ENCODE measurements at places on chromosomes 6 and 20.

- peak; percentile 92 for DNase-seq
Measured at GRCh38 chr20:50172347-50173013, 18.1 kb upstream of the CEBPB start.

DNA sequence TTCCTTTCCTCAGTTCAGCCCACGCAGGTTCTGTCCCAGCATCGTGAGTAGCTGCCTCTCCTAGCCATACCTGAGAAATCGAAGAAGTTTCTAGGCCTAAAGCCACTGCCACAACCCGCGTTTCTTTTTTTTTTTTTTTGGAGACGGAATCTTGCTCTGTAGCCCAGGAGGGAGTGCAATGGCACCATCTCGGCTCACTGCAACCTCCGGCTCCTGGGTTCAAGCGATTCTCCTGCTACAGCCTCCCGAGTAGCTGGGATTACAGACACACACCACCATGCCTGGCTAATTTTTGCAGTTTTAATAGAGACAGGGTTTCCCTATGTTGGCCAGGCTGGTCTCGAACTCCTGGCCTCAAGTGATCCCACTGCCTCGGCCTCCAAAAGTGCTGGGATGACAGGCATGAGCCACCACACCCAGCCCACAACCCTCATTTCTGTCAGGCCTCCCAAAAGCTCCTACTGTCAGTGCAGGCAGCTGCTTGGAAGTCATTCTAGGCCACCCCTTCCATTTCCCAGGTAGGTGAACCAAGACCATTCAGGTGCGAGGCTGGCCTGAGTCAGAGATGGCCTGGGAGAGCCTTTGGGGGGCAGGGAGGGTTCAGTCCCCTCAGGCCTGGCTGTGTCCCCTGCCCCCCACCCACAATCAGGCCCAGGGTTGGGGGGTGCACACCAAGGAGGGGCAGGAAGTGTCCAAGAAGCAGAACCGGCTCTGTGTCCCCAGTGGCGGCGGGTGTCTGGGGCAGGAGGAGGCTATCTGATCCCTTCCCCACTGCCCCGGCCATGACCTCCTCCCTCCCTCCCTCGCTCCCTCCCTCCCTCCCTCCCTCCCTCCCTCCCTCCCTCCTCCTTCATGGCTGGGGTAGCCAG lies 47.2 kb downstream of the NOL4L start:
- DNase-seq, result no peak

GRCh38 chr6:25449774-25450173 lies 170.6 kb downstream of the CARMIL1 start:
- DNase-seq, result no peak

- peak; percentile 77 for DNase-seq
Measured at GRCh38 chr6:151494235-151494935, 568 bp downstream of the CCDC170 start.

DNA sequence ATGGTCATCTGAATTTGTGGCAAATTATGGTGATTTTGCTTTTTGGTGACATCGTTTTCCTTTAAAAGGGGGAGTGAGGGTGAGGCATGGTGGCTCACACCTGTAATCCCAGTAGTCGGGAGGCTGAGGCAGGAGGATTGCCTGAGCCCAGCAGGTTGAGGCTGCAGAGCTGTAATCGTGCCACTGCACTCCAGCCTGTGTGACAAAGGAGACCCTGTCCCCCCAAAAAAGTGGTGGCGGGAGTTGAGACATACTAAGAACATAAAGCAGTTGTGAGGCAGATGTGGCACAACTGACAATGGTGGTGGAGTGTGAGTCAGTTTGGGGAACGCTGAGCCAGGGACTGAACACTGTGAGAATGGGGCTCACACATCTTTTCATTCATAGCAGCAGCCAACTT lies 45.5 kb downstream of the ADNP start:
- DNase-seq, result no peak

DNA sequence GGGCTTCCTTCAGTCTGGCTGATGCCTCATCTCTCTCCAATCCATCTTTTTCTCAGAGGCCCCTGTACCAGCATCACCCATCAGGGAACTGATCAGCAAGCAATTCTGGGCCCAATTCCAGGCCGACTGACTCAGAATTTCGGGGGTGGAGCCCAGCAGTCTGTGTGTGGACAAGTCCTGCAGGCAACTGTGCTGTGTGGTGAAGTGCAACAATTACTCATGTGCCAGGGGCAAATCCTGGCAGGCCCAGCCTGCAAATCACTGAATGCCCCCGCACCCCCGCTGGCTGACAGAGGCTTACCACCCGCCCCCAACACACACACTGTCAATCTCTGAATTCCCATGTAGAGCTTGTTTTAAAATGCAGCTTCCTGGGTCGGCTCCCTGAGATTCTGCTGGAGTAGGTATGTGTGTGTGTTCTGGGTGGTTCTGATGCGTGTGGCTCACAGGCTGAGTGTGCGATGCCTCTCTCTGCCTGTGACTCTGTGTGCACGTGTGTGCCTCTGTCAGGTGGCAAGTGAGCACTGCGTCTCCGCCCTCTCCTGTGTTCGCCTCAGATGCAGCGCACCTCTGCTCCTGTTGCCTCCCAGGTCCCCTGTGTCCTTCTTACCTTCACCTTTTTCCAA lies 45.4 kb downstream of the SSR1 start:
- DNase-seq, result no peak

- no peak for DNase-seq
Measured at GRCh38 chr6:31538805-31539400, 2.9 kb downstream of the DDX39B start.

DNA sequence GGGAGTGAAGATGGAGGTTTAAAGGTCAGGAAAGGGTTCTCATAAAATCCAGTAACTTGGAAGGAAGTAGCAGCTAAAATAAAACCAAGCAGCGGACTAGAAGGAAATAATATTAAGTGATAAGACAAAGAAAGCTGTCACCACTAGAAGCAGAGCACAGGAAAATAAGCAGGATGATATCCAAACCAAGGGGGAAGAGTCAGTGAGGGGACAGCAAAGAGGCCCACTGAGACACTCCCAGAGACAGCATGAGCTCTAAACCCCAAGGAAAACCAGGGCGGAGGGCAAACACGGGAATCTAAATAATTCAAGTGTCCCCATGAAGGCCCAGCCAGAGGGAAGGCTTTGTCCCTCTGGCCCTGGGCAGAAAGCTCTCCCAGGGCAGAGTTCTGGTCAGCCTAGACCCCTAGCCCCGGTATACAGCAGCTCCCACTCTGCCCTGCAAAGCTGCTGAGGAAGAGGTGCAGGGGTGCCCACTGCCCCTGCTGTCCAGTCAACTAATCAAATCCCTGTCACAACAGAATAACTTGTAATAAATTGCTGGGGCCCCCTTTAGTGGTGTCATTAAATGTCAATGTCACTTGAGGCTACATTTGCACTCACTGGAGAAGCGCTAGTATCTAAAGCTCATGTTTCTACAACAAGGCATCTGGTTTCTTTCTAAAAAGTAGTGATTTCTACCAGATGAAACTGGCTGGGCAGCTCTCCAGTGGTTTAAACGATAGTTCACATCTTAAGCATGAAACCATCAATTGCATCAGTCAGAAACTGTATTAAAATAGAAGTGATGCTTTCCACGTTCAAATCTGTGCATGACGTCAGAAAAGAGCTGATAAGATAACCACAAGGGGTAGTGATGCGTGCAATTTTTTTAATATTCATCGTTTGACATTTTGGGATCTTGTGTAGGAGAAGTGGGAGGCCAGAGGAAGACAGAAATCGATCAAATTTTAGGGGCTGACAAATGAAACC lies 13.6 kb downstream of the PDE10A start:
- DNase-seq, result no peak

DNA sequence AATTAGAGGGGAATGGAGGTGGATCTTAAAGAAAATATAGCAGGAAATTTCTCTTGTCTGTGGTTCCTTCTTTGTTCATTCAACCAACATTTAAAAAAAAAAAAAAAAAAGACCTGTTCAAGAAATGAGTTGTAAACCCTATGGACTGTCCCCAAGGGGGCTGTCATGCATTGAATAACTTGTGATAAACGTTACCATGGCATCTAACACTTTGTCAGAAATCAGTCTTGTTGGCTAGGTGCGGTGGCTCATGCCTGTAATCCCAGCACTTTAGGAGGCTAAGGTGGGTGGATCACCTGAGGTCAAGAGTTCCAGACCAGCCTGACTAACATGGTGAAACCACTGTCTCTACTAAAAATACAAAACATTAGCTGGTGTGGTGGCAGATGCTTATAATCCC lies 381.7 kb downstream of the BCKDHB start:
- no peak for DNase-seq

DNA sequence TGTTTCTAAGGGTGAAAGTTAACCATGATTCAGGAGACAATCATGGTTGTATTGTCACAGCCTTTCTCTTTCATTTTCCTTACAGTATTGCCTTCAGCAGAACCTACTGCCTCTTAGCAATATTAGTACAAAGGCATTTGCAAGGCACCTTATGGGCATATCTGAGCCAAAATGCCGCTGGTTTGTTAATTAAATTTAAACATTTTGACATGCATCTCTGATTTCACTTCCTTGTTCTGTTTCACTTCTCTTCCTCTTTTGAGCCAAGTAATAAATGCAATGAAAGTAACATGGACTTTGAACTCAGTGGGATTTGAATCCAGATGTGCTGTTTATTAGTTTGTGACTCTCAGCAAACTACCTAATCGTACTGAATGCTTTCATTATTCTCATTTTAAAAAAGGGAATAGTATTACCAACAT lies 467.4 kb upstream of the CITED2 start:
- DNase-seq, result no peak

GRCh38 chr6:123777563-123777962 lies 26.1 kb upstream of the NKAIN2 start:
- no peak for DNase-seq

DNA sequence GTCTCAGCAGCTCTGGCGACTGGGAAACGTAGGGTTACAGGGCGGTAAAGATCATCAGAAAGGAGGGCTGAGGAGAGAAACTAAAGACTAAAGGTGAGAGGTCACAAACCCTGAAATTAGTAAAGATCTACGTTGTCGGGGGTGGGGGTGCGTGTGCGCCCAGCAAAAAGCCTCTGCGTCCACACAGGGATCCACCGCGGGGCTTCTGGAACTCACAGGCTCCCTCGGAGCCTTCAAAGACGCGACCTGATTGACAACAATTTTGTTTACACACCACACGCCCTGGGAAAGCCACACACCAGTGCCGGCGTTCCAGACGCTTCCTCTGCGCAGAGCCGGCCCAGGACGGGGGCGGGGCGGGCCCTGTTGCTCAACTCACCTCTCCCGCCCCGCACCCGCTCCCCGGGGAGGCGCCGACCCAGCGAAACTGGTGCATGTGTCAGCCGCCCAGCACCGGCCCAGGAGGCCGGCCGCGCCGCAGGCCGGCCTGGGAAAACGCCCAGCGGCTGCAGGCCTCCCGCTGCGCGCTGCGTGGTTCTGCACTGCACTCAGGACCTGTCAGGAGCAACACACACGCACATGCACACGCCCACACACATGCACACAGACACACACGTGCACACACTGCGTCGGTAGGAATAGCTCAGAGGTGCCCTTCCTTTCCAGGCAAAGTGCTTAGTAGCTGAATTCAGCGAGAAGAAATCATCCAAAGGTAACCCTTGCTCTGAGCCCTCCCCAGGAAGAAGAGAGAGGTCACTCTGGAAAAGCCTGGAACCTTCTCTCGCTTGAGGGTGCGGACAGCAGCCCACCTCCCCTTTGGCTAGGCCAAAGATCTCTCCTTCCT lies 57.2 kb upstream of the ARID1B start:
- DNase-seq, result peak; percentile 97

DNA sequence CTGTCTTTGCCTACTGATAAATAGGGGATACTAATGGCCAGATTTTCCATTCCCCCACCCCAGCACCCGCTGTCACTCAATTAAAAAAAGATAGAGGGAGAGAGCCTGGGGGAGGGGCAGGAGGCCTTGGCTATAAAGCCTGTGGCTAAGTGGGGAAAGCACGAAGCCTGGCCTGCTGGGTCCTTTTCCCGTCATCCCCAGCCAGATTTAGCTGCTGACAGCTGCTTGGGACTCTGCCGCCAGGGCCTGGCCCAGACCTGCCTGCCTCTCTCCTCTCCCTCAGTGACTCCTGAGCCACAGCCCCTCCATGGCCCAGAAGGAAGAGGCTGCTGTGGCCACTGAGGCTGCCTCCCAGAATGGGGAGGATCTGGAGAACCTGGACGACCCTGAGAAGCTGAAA lies at the start of gene APOBEC2:
Gene APOBEC2, plus strand, starts transcription at position 162 of the 400 bp plus-strand sequence. Its CDS starts 146 bp downstream, at position 308.
- DNase-seq, result no peak

- no peak for DNase-seq
Measured at GRCh38 chr6:5126214-5126613, 41.1 kb downstream of the PPP1R3G start.

GRCh38 chr6:88760091-88760490 lies 203.3 kb downstream of the RNGTT start:
- DNase-seq, result no peak

- DNase-seq, result peak; percentile 79
Measured at GRCh38 chr6:131950767-131951575, at the start of gene CCN2. TSS of gene CCN2 (minus strand) at chr6:131951372. CDS start at chr6:131951172, 200 bp downstream.

- no peak for DNase-seq
Measured at GRCh38 chr6:35850208-35850607, 45.1 kb downstream of the LHFPL5 start.

GRCh38 chr20:53019464-53019863 lies 47.3 kb downstream of the TSHZ2 start:
- no peak for DNase-seq

GRCh38 chr6:118761645-118762044 lies 110.3 kb upstream of the CEP85L start:
- no peak for DNase-seq

- peak; percentile 69 for DNase-seq
Measured at GRCh38 chr20:60057123-60057865, 99.1 kb downstream of the CDH26 start.

DNA sequence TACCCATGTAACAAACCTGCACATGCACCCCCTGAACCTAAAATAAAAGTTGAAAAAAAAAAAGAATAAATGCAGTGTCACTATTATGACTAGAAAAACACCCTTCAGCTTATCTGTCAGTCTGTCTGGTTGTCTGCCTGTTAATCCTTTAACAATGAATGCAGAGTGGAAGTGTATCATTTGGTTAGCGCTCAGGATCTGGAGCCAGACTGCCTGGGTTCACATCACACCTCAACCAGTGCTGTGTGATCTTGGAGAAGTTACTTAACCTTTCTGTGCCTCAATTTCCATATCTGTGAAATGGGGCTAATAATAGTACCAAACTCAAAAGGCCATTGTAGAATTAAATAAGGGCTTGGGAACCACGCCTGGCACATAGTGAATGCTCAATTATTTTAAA lies 16.8 kb downstream of the ETV7 start:
- no peak for DNase-seq

- no peak for DNase-seq
Measured at GRCh38 chr6:12138381-12138780, 126.3 kb downstream of the HIVEP1 start.
